Mesendoderm (in vitro differentiated cells): ENCODE measurements at places on chromosomes 13 and 19.

DNA sequence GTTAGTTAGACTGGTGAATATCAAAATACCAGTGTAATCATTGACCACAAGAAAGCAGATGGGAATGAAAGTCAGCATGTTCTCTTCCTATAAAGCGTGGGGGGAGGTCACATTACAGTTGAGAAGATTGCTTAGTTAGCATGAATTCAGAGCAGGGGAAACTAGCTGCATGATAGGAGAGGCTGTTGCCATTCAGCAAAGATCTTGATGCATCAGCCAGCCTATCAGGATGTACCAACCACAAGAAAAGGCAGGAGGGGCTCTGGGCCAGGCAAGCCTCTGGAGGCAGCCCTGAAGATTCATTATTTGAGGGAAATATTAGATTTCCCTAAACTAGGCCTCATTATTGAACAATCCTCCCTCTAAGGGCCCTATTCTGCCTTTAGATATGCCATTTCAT lies 5.0 kb upstream of the MTMR6 start:
- DNase-seq = peak; percentile 48

DNA sequence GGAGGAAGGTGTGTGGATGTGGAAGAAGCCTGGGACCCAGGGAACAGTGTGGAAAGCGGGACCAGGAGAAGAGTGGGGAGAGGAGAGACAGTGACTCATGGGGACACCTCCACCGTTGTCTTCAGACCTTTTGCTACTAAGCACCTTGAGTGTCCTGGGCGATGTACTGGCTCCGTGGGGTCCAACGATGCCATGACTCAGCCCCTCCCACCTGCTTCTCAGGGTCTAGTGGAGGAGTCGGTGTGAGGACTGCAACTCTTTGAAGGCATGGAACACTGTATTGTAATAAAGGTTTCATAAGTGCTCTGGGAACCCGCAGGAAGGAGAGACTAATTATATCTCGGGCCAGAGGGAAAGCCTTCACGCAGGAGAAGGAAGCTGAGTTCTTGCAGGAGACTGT lies 166.9 kb upstream of the KL start:
- no peak for DNase-seq

DNA sequence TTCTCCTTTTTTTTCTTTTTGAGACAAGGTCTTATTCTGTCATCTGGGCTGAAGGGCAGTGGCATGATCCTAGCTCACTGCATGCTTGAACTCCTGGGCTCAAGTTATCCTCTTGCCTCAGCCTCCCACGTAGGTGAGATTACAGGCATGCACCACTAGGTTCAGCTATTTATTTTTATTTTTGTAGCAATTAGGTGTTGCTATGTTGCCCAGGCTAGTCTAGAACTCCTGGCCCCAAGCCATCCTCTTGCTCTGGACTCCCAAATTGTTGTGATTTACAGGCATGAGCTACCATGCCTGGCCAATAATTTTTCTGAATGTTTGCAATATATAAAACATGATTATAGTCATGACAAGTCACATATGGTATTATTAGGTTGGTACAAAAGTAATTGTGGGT lies 161.1 kb upstream of the ATXN8OS start:
- DNase-seq = no peak

GRCh38 chr13:76762721-76763120 lies 123.5 kb downstream of the KCTD12 start:
- no peak for DNase-seq

DNA sequence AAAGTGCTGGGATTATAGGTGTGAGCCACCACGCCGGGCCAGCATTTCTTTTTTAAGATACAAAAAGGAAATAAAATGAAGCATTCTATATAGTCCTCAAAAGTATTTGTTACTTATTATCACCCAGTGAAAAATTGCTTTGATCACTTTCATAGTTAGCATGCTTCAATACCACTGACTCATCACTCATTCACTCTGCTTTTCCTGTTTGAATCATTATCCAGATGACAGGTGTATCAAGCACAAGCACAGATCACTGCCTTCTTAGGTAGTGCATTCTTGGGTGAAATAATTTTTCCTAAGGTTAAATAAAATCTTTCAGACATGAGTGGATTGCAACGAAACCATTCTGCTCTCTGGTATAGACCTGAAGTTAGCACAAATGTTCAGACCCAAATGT lies 35.8 kb upstream of the SPART start:
- no peak for DNase-seq

GRCh38 chr19:36246006-36246481 lies 31.1 kb downstream of the ZNF146 start:
- no peak for DNase-seq
